ENCODE measurements at places on chromosomes 2 and 18. TPM values are rescaled to one million over a fixed set of nuclear protein-coding genes. Genes with fewer than 3 reads are reported as not detected.

DNA sequence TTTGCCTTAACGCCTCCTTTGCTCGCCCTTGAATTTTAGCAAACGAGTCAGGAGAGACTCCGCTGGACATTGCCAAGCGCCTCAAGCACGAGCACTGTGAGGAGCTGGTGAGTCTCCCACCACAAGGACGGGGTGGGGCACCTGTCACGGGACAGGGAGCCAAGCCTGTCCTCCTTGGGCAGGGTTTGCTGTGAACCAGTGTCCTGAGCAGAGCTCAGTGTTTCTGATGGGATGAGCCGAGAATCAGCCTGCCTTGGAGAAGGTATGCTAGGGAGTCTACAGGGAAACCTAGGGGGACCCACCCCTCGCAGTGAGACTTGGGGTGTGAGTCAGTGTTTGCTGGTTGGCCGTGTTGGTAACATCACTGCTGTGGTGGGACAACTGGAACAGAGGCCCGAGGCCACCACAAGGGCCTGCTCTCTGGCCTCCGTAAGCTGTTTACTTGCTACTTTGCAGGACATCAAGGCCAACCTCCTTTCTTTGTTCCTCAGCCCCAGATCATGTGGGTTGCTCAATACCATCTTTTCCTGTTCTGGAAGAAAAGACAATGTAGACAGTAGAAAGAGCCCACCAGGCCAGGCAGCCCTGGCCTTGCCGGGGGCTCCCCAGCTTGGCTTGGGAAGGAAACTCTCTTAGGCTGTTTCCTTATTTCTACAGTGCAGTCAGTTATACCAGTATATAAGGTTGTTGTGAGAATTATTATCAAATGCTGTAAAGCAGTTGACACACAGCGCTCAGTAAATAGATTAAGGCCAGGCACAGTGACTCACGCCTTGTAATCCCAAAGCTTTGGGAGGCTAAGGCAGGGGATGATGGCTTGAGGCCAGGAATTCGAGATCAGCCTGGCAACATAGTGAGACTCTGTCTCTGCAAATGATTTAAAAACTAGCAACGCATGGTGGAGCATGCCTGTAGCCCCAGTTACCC is 42.4 kb downstream of the ITGB1BP1 start:
- H3K4me1 ChIP-seq, result peaks cover 15% of the 10 kb centered on the region
- peak overlapping the region; percentile 37 for H3K27ac ChIP-seq
- no peak for DNase-seq
- H3K27me3 ChIP-seq, result no peaks in the 10 kb centered on the region

- no peaks in the 10 kb centered on the region for H3K4me1 ChIP-seq
- no peaks in the 10 kb centered on the region for H3K36me3 ChIP-seq
- no peak overlapping the region for H3K27ac ChIP-seq
- DNase-seq, result no peak
- H3K4me3 ChIP-seq, result no peak overlapping the region
Measured at GRCh38 chr18:64082513-64082912, 66.4 kb downstream of the LINC00305 start.

GRCh38 chr2:200428961-200429665 is 80.8 kb downstream of the KCTD18 start:
- no peak for DNase-seq
- no peaks in the 10 kb centered on the region for H3K27me3 ChIP-seq
- H3K4me1 ChIP-seq, result no peaks in the 10 kb centered on the region
- no peaks in the 10 kb centered on the region for H3K36me3 ChIP-seq

GRCh38 chr2:3868012-3868805 is 164.8 kb downstream of the DCDC2C start:
- H3K4me1 ChIP-seq, result no peaks in the 10 kb centered on the region
- no peak overlapping the region for H3K4me3 ChIP-seq
- H3K27me3 ChIP-seq, result no peaks in the 10 kb centered on the region
- no peak overlapping the region for H3K27ac ChIP-seq

DNA sequence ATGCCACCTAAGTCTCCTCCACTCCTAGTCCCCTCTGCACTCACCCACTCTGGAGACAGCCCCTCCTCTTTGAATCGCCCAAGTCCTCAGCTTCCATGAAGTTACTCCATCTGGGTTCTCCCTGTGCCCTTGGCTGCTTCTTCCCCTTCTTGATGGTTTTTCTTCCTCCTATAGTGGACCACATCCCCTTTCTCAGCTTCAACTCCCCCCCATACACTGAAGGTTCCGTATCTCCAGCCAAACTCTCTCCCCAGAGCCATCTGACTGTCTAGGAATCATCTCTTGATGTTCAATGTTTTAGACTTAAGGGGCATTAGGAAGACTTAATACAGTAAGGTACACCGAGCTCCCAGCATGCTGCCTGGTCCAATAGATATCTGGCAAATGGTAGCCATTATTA is 39.6 kb downstream of the EMX1 start:
- H3K4me1 ChIP-seq, result no peaks in the 10 kb centered on the region
- H3K4me3 ChIP-seq, result no peak overlapping the region
- H3K36me3 ChIP-seq, result no peaks in the 10 kb centered on the region
- no peak for DNase-seq
- no peaks in the 10 kb centered on the region for H3K27me3 ChIP-seq
- no peak overlapping the region for H3K27ac ChIP-seq

DNA sequence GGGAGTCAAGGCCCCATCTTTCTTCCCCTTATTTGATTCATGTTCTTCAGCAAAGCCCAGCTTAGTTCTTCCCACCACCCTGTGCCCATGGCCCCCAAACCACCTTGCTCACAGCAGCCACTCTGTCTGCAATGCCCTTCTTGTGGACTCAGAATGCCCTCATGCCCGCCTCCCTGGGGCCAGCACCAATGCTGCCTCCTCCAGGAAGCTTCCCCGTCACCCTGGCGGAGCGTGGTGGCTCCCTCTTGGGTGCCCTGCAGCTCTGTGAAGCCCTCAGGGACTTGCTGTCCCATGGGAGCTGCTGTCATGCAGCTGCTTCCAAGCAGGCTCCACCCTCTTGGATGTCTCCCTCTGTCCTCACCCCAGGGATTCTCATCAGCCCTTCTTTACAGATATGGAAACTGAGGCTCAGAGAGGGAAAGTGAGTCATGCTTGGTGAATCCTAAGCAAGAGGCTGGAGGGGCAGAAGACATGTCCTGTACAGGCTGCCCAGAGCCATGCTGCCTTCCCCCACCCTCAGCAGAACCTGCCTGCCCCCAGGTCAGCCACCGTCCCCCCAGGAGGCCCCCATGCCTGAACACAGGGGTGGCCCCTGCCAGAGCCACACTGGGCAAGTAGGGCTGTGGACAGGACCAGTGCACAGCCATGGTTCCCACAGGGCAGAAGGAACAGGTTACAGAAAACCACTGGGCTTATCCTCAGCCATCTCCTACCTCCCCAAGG is 11.8 kb upstream of the DUSP2 start:
- peaks cover 2% of the 10 kb centered on the region for H3K4me1 ChIP-seq
- no peak overlapping the region for H3K4me3 ChIP-seq
- H3K27me3 ChIP-seq, result no peaks in the 10 kb centered on the region
- H3K36me3 ChIP-seq, result no peaks in the 10 kb centered on the region
- no peak for DNase-seq

- no peak overlapping the region for H3K4me3 ChIP-seq
- no peaks in the 10 kb centered on the region for H3K27me3 ChIP-seq
- no peaks in the 10 kb centered on the region for H3K36me3 ChIP-seq
Measured at GRCh38 chr2:63699549-63699839, 110.7 kb downstream of the MDH1 start.

DNA sequence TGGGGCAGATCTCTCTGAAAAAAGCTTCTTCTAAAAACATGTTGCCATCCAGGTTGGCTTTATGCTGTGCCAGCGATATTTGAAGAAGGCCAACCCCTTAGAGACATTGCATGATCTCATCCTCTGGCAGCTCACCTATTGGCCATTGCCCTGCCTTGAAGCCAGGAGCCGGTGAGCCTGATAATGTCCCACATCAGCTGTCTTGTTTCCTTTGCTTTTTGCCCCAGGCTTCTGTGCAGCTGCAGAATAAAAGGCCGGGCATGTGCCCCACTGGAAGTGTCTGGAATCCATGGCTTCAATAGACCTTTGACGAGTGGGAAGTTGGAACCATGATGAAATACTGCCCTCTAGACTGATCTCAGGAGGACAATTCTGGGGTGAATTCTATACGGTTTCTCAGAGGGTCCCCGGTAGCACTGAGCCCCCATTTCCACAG is 523.5 kb upstream of the ZEB2 start:
- H3K27me3 ChIP-seq, result no peaks in the 10 kb centered on the region
- no peaks in the 10 kb centered on the region for H3K4me1 ChIP-seq
- no peak overlapping the region for H3K27ac ChIP-seq
- DNase-seq, result no peak
- H3K4me3 ChIP-seq, result no peak overlapping the region

DNA sequence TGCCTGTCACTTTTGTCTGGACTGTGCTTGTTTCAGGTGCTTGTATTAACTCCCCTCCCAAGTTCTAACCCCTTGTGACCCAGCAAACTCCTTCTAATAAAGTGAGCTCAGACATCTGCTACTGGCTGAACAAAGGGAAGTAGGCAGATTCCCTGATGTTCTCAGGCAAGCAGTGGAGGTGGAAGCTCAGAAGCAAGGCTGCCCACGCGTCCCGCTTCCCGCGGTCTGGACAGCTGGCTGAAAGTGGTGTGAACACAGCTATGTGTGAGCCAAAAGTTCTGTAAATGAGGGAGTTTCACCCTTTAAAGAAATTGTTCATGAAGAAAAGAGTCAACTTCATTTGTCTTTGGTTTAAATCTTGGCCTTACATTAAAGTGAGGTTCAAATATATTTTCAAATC is 40.0 kb downstream of the NAPG start:
- H3K27me3 ChIP-seq, result no peaks in the 10 kb centered on the region
- DNase-seq, result no peak
- H3K27ac ChIP-seq, result no peak overlapping the region
- peaks cover 10% of the 10 kb centered on the region for H3K4me1 ChIP-seq
- H3K4me3 ChIP-seq, result no peak overlapping the region
- no peaks in the 10 kb centered on the region for H3K36me3 ChIP-seq

DNA sequence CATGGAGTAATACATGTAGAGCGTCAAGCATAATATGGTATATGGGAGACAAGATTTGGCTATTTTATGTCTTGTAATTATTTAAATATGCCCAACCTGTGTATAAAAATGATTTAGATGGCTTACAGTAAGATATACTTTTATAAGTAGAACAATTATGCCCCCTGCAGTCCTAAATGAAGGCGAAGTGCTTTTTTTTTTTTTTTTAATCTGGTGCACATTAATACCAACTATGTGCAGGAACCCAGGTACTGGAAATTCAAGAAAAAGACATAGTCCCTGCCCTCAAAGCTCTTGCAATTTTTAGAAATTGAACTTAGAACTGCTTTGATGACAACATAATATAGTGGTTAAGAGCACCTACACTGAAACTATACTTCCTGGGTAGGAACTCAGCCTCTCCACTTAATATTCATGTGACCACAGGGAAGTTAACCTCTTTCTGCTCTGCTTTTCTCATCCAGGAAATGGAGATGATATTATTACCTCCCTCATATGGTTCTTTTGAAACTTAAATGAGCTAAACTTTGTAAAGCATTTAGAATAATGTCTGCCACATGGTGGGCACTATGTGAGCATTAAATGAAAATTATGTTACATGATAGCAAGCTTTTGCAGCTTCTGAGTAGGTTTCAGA is 38.1 kb downstream of the AFTPH start:
- H3K4me1 ChIP-seq, result no peaks in the 10 kb centered on the region
- H3K4me3 ChIP-seq, result no peak overlapping the region
- H3K36me3 ChIP-seq, result no peaks in the 10 kb centered on the region
- H3K27ac ChIP-seq, result no peak overlapping the region
- H3K27me3 ChIP-seq, result no peaks in the 10 kb centered on the region
- DNase-seq, result no peak

GRCh38 chr2:47282621-47283272 is 120.2 kb upstream of the MSH2 start:
- H3K36me3 ChIP-seq, result no peaks in the 10 kb centered on the region
- H3K4me3 ChIP-seq, result no peak overlapping the region
- H3K27ac ChIP-seq, result no peak overlapping the region
- no peak for DNase-seq

GRCh38 chr2:181677912-181678586 is 2.3 kb downstream of the NEUROD1 start:
- no peak overlapping the region for H3K4me3 ChIP-seq
- H3K4me1 ChIP-seq, result peaks cover 8% of the 10 kb centered on the region
- peaks cover 33% of the 10 kb centered on the region for H3K27me3 ChIP-seq
- no peaks in the 10 kb centered on the region for H3K36me3 ChIP-seq

DNA sequence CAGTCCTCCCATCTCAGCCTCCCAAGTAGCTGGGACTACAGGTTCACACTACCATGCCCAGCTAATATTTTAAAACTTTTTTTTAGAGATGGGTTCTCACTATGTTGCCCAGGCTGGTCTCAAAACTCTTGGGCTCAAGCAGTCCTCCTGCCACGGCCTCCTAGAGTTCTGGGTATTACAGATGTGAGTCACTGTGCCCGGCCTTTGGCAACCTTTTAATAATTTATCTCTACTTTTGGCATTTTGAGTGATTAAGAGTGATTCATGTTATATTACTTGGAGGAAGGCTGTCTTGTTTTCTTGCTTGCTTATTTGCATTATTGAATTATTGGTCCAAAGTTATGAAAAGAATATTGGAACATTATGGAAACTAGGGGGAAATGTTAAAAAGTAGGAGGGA is 24.3 kb downstream of the NCOA1 start:
- no peak overlapping the region for H3K4me3 ChIP-seq
- peaks cover 19% of the 10 kb centered on the region for H3K4me1 ChIP-seq
- H3K27me3 ChIP-seq, result no peaks in the 10 kb centered on the region
- no peaks in the 10 kb centered on the region for H3K36me3 ChIP-seq
- no peak for DNase-seq

- H3K27me3 ChIP-seq, result no peaks in the 10 kb centered on the region
- peaks cover 6% of the 10 kb centered on the region for H3K4me1 ChIP-seq
- no peak overlapping the region for H3K27ac ChIP-seq
- H3K4me3 ChIP-seq, result no peak overlapping the region
- H3K36me3 ChIP-seq, result no peaks in the 10 kb centered on the region
Measured at GRCh38 chr2:85699325-85699724, 5.2 kb downstream of the GNLY start.

- DNase-seq, result no peak
- H3K27ac ChIP-seq, result no peak overlapping the region
- H3K4me3 ChIP-seq, result no peak overlapping the region
- H3K36me3 ChIP-seq, result no peaks in the 10 kb centered on the region
- H3K4me1 ChIP-seq, result peaks cover 25% of the 10 kb centered on the region
Measured at GRCh38 chr2:27955384-27956161, 65.0 kb downstream of the BABAM2 start.

- H3K36me3 ChIP-seq, result no peaks in the 10 kb centered on the region
- no peak overlapping the region for H3K27ac ChIP-seq
- no peaks in the 10 kb centered on the region for H3K27me3 ChIP-seq
- H3K4me1 ChIP-seq, result peaks cover under 1% of the 10 kb centered on the region
- no peak overlapping the region for H3K4me3 ChIP-seq
- no peak for DNase-seq
Measured at GRCh38 chr2:15949126-15949525, 8.8 kb downstream of the MYCN start.

PELI1 gene
- total RNA-seq, result 12.8 TPM

CROCC2 gene
- total RNA-seq, result not detected

SATB2 gene
- total RNA-seq, result 2.0 TPM

CRACDL gene
- 7.0 TPM for total RNA-seq

RTP5 gene
- total RNA-seq, result not detected

VIT gene
- 18.0 TPM for total RNA-seq

CNOT9 gene
- total RNA-seq, result 34.7 TPM

TUBB6 gene
- total RNA-seq, result 91.9 TPM

Measured in thyroid gland (tissue), 4 donors.